ENCODE measurements at places on chromosomes 11 and 22.

DNA sequence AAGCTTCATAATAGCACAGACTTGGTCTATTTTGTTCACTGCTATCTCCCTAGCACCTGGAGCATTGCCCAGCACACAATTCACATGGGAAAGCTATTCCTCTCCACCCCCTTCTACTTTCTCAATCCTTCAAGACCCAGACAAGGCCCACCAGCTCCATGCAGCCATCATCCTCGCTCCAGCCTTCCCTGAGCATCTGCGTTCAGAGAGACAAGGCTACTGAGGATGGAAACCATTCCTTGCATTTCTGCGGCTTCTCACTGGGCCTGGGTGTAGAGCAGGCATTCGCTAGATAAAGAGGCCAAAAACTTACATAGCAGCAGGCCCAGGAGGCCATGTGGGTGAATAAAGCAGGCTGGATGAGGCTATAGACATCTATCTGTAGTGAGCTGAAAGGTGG is 530.8 kb downstream of the BUD13 start:
- H3K4me3 ChIP-seq, result no peak overlapping the region
- H3K27me3 ChIP-seq, result no peaks in the 10 kb centered on the region
- H3K36me3 ChIP-seq, result no peaks in the 10 kb centered on the region
- DNase-seq, result no peak
- no peak overlapping the region for H3K27ac ChIP-seq
- H3K4me1 ChIP-seq, result no peaks in the 10 kb centered on the region

DNA sequence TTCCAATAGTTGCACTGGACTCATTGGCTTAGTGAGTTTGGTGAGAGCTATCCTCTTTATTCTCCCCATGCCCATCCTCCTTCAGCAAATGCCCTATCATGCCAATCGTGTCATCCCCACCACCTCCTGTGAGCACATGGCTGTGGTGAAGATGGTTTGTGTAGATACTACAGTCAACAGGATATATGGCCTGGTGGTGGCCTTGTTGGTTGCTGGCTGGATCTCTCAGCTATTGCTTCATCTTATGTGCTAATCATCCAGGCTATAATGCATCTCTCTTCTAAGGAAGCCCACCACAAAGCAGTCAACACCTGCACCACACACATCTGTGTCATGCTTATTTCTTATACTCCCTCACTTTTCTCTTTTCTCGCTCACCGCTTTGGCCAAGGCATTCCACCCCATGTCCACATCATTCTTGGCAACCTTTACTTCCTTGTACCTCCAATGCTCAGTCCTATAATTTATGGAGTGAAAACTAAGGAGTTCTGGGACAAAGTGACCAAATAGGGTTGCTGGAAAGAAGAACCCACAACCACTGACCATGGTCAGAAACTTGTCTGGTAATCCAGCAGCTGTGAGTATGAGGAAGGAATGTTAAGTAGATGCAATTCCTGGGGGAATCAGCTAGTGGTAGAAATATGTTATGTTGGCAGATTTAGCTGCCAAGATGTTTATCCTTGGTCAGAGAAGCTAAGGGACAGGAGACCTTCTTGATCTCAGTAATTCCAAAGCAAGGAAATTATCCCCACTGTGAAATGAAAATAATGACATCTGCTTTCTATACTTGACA is 16.3 kb upstream of the OR56B1 start:
- no peak for DNase-seq
- H3K27ac ChIP-seq, result no peak overlapping the region
- no peaks in the 10 kb centered on the region for H3K4me1 ChIP-seq
- H3K27me3 ChIP-seq, result no peaks in the 10 kb centered on the region
- no peak overlapping the region for H3K4me3 ChIP-seq
- H3K36me3 ChIP-seq, result no peaks in the 10 kb centered on the region

DNA sequence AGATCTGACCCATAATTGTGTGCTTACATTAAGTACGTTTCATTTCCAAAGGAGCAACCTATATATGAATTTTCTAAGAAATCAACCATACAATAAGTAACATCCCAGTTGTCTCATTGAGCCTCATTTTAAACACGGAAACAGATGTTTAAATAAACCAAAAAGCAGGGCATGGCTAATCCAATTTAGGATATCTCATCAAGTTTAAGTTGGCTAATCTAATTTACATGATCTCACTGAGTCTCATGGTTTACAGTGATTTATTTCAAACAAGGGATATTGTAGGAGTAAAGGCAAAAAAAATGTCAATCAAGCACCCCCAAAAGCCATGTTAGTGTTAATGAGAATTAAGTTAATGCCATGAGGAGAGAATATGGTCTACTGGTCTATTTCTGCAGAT is 499.8 kb upstream of the CCDC90B start:
- H3K27me3 ChIP-seq, result no peaks in the 10 kb centered on the region
- H3K27ac ChIP-seq, result no peak overlapping the region
- H3K4me1 ChIP-seq, result no peaks in the 10 kb centered on the region
- H3K4me3 ChIP-seq, result no peak overlapping the region

- no peaks in the 10 kb centered on the region for H3K4me1 ChIP-seq
- H3K36me3 ChIP-seq, result no peaks in the 10 kb centered on the region
- H3K27ac ChIP-seq, result peak overlapping the region; percentile 73
- H3K27me3 ChIP-seq, result no peaks in the 10 kb centered on the region
These were observed 14.1 kb downstream of the DCPS start for GRCh38 chr11:126317756-126318573.

GRCh38 chr11:93054881-93055280 is 85.4 kb downstream of the MTNR1B start:
- H3K36me3 ChIP-seq, result no peaks in the 10 kb centered on the region
- DNase-seq, result no peak
- no peak overlapping the region for H3K4me3 ChIP-seq
- no peak overlapping the region for H3K27ac ChIP-seq
- no peaks in the 10 kb centered on the region for H3K4me1 ChIP-seq

DNA sequence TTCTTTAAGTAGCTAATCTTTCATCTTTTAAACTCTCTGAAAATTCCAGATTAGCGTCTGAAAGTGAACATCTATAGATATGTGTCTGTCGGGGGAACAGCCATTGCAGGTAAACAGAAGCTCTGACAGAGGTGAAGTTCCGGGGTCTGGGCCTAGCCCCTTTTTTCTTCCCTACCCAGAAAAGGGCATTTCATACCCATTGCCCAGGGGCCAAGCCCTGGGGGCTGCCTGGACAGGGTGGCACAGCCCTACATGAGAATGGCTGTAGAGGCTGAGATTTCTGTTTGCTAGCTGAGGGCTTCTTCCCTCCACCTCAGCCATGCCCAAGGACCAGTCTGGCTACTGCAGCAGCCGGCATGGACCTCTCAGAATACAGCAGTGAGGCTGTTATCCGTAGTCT is 327.0 kb upstream of the PLET1 start:
- no peak overlapping the region for H3K27ac ChIP-seq
- H3K4me1 ChIP-seq, result no peaks in the 10 kb centered on the region
- H3K4me3 ChIP-seq, result no peak overlapping the region

DNA sequence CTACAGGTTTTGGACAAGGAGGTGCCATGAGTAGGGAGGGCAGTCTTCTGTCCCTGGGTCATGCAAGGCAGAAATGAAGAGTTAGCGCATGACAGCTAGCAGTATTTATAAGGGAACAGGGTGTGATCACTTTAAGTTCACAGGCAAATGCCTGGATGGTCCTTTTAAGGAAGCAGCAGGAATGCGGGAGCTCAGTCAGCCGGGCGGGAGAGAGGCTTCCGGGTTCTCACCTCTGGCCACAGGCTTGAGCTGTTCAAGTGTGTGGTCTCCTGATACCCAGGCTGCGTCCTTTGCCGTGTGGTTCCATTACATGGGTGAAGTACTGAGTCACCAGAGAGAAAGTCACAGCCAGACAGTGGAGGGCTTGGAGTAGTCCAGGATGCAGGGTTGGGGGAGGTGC is 105.4 kb downstream of the BCR start:
- DNase-seq, result no peak
- peaks cover 8% of the 10 kb centered on the region for H3K36me3 ChIP-seq
- H3K4me3 ChIP-seq, result no peak overlapping the region
- no peaks in the 10 kb centered on the region for H3K27me3 ChIP-seq
- H3K4me1 ChIP-seq, result no peaks in the 10 kb centered on the region
- no peak overlapping the region for H3K27ac ChIP-seq

DNA sequence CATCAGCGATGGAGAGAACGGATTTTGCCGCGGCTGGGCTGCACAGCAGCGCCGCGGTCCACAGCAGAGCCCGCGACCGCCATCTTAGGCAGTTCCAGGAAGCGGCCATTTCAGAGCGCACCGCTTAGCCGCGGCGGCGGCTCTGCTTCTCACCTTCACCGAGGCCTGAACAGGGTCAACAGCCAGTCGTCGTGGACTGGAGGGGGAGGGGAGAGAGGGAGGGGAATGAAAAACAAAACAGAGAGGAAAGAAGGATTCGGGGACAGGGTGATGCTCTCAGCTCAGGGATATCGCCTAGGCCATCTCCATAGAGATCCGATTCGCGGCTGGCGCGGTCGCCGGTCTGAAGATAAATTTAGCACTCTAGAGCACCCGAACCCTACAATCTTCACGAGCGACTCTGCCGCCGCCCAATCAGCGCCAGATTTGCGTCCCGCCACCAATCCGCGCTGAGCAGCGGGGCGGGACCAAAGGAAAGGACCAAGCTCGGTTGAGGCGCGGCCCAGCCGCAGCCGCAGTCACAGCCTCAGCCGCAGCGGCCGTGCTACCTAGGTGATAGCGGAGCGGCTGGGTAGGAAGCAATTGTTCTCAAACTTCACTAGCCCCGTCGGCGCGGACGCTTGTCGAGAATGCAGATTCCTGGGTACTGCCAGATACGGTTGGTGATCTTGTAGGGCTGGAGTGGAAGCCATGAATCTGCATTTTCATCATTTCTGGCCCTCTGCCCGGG is at the start of gene ZBED5:
TSS of gene ZBED5 (minus strand) at position 345 of the 730 bp plus-strand sequence. CDS start 3,108 bp downstream, outside the sequence.
- H3K4me1 ChIP-seq, result no peaks in the 10 kb centered on the region
- no peaks in the 10 kb centered on the region for H3K27me3 ChIP-seq
- peak within 1 kb of the TSS; percentile 98 for H3K27ac ChIP-seq
- H3K36me3 ChIP-seq, result no peaks in the 10 kb centered on the region
- H3K4me3 ChIP-seq, result peak within 1 kb of the TSS; percentile 83

- H3K36me3 ChIP-seq, result no peaks in the 10 kb centered on the region
- no peaks in the 10 kb centered on the region for H3K4me1 ChIP-seq
- DNase-seq, result no peak
- no peak overlapping the region for H3K4me3 ChIP-seq
These were observed 898.2 kb upstream of the RAG2 start for GRCh38 chr11:37496201-37496600.

- H3K4me3 ChIP-seq, result no peak overlapping the region
- H3K4me1 ChIP-seq, result no peaks in the 10 kb centered on the region
- peak; percentile 39 for DNase-seq
- H3K36me3 ChIP-seq, result no peaks in the 10 kb centered on the region
- peak overlapping the region; percentile 25 for H3K27ac ChIP-seq
These were observed 818.2 kb downstream of the BRD1 start for GRCh38 chr22:49009359-49010063.

DNA sequence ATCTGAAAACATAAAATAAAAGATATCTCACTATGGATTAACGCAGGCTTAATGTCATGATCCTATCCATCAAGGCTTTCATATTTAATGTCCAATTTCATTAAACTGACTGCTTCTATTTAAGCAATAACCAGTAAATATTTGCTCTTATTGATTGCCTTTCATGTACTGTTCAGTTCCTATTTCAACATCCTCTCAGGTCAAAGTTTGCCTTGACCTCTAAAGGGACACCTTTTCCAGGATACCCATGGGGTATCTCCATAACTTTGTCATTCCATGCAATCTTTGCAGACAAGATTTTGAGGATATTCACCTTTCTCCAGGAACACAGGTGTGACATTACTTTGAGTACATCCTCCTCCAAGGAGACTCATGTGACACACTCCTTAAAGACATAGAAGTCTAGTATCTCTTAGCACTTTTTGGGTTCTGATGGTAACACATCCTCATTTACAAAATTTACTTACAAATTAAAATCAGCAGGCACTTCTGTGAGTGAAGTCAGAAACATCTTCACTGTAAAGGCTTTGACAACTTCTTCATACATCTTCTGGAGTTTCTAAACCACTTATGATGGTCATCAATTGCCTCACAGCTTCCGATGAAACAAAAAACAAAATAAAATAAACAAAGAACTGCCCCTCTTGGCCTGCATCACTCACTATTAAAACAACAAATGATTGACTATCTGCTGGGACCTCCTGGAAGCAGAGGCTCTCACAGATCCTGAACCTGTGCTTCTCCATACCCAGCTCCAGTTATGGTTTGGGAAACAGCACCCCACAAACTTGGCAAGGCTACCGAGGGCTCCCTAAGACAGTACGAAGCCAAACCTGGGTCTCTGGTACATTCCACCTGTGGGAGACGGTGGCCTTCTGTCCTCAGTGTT is 7.0 kb upstream of the SLC22A25 start:
- no peak overlapping the region for H3K27ac ChIP-seq
- no peaks in the 10 kb centered on the region for H3K36me3 ChIP-seq
- no peak overlapping the region for H3K4me3 ChIP-seq

- no peaks in the 10 kb centered on the region for H3K4me1 ChIP-seq
- H3K27ac ChIP-seq, result no peak overlapping the region
- no peak overlapping the region for H3K4me3 ChIP-seq
- H3K27me3 ChIP-seq, result no peaks in the 10 kb centered on the region
These were observed 85.9 kb upstream of the GRK3 start for GRCh38 chr22:25478528-25478927.

- DNase-seq, result no peak
- H3K27ac ChIP-seq, result no peak overlapping the region
- H3K27me3 ChIP-seq, result no peaks in the 10 kb centered on the region
- no peaks in the 10 kb centered on the region for H3K4me1 ChIP-seq
- no peak overlapping the region for H3K4me3 ChIP-seq
These were observed 44.5 kb upstream of the CHRM4 start for GRCh38 chr11:46436113-46436512.

- H3K36me3 ChIP-seq, result no peaks in the 10 kb centered on the region
- H3K27me3 ChIP-seq, result no peaks in the 10 kb centered on the region
- H3K4me3 ChIP-seq, result no peak overlapping the region
- H3K27ac ChIP-seq, result no peak overlapping the region
These were observed 51.5 kb upstream of the ZBED5 start for GRCh38 chr11:10909141-10909883.

DNA sequence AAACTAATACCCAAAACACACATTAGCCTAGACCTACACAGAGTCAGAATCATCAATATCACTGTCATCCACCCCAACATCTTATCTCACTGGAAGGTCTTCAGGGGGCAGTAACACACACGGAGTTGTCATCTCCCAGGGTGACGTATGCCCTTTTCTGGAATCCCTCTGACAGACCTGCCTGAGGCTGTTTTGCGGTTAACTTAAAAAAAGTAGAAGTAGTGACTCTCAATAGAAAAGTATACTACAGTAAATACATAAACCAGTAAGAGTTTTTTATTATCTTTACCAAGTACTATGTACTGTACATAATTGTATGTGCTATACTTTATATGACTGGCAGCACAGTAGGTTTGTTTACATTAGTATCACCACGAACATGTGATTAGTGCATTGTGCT is 80.5 kb downstream of the PGR start:
- DNase-seq, result no peak
- no peak overlapping the region for H3K27ac ChIP-seq
- no peaks in the 10 kb centered on the region for H3K27me3 ChIP-seq
- H3K4me3 ChIP-seq, result no peak overlapping the region
